Glutamatergic neuron (in vitro differentiated cells): ENCODE measurements at places on chromosomes 4 and X.

- no peak overlapping the region for H3K4me3 ChIP-seq
- H3K27ac ChIP-seq: peak overlapping the region; percentile 2
- H3K4me1 ChIP-seq: peaks cover 8% of the 10 kb centered on the region
- no peak for DNase-seq
- no peaks in the 10 kb centered on the region for H3K36me3 ChIP-seq
- no peaks in the 10 kb centered on the region for H3K27me3 ChIP-seq
Observed at GRCh38 chr4:1841887-1842210, 14.1 kb downstream of the LETM1 start.

- H3K27ac ChIP-seq: no peak overlapping the region
- H3K36me3 ChIP-seq: no peaks in the 10 kb centered on the region
- no peaks in the 10 kb centered on the region for H3K27me3 ChIP-seq
Observed at GRCh38 chr4:137124278-137124932, 407.9 kb downstream of the PCDH18 start.

- no peaks in the 10 kb centered on the region for H3K27me3 ChIP-seq
- DNase-seq: no peak
- H3K36me3 ChIP-seq: peaks cover 5% of the 10 kb centered on the region
- H3K27ac ChIP-seq: no peak overlapping the region
Observed at GRCh38 chr4:86026720-86027119, 333.1 kb downstream of the MAPK10 start.

DNA sequence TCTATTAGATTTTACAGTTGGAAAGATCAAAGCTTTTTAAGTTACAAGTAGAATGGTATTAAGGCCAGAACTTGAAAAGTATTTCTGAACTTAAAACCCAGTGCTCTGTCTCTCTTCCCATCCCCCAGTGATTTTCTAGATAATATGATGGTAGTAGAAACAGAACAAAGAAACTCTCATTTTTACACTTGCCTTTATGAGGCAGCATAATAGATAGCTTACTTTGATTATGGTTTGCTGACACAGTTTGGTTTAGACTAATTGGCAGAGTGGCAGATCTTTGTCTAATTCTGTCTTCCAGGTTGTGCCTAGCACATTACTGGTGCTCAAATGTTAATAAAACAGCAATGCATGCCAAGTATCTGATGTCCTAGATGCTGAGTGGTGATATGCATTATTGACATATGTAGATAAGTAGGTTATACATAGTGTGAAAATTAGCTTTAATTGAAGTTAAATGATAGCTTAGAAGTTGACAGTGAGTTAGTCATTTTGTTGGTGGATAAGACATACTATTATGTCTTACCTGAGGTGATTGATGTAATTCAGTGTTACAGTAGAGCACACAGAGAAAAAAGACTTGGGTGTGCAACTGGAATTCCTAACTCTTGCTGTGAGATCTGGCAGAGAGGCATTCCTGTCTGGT is 4.3 kb upstream of the RAPGEF2 start:
- no peaks in the 10 kb centered on the region for H3K36me3 ChIP-seq
- H3K4me3 ChIP-seq: no peak overlapping the region
- no peak for DNase-seq
- peaks cover 10% of the 10 kb centered on the region for H3K27me3 ChIP-seq

GRCh38 chrX:148713981-148714380 is 213.6 kb downstream of the AFF2 start:
- no peaks in the 10 kb centered on the region for H3K4me1 ChIP-seq
- no peak overlapping the region for H3K27ac ChIP-seq
- DNase-seq: no peak
- H3K4me3 ChIP-seq: no peak overlapping the region
- no peaks in the 10 kb centered on the region for H3K36me3 ChIP-seq
- peaks cover 3% of the 10 kb centered on the region for H3K27me3 ChIP-seq

- H3K4me1 ChIP-seq: no peaks in the 10 kb centered on the region
- H3K36me3 ChIP-seq: no peaks in the 10 kb centered on the region
- no peak for DNase-seq
- no peaks in the 10 kb centered on the region for H3K27me3 ChIP-seq
- no peak overlapping the region for H3K4me3 ChIP-seq
Observed at GRCh38 chr4:17252131-17252530, 259.8 kb downstream of the QDPR start.

DNA sequence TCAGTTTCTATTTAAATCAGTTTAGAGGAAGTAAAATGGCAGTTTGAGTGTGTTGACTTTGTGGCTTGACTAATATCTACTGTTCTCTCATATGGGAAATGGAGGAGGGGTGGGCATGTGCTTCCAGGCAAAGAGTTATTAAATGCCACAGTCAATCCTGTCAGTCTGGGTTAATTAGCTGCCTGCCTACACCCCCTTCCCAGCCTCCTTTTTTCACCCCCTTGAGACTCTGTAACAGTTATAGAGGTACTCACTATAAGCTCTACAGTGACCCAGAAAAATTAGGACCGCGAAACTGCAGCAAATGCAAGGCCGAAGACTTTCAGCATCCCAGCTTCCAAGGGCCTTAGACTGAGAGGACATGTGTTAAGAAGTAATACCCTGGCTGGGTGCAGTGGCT is 165.2 kb downstream of the CORIN start:
- no peak for DNase-seq
- H3K4me1 ChIP-seq: peaks cover 11% of the 10 kb centered on the region
- no peaks in the 10 kb centered on the region for H3K27me3 ChIP-seq
- no peak overlapping the region for H3K4me3 ChIP-seq
- no peak overlapping the region for H3K27ac ChIP-seq

- H3K27ac ChIP-seq: peak overlapping the region; percentile 77
- H3K36me3 ChIP-seq: no peaks in the 10 kb centered on the region
- H3K4me1 ChIP-seq: peaks cover 16% of the 10 kb centered on the region
- no peaks in the 10 kb centered on the region for H3K27me3 ChIP-seq
- no peak for DNase-seq
- no peak overlapping the region for H3K4me3 ChIP-seq
Observed at GRCh38 chr4:113682730-113683537, 78.6 kb downstream of the CAMK2D start.

DNA sequence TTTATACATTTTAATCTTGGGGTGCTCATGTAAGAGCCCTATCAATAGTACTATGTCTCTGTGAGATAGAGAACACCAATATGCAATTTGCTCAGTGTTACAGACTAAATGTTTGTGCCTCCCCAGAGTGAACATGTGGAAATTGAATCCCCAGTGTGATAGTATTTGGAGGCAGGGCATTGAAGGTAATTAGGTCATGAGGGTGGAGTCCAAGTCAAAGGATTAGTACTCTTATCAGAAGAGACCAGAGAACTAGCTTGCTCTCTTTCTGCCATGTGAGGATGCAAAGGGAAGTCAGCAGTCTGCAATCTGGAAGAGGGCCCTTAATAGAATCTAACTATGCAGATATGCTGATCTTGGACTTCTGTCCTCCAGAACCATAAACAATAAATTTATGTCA is 1317.0 kb downstream of the STIM2 start:
- no peak overlapping the region for H3K4me3 ChIP-seq
- DNase-seq: no peak
- H3K36me3 ChIP-seq: no peaks in the 10 kb centered on the region
- no peaks in the 10 kb centered on the region for H3K4me1 ChIP-seq

GRCh38 chr4:85763202-85763601 is 288.3 kb downstream of the ARHGAP24 start:
- no peak overlapping the region for H3K27ac ChIP-seq
- DNase-seq: no peak
- no peaks in the 10 kb centered on the region for H3K36me3 ChIP-seq
- no peaks in the 10 kb centered on the region for H3K27me3 ChIP-seq
- H3K4me3 ChIP-seq: no peak overlapping the region

DNA sequence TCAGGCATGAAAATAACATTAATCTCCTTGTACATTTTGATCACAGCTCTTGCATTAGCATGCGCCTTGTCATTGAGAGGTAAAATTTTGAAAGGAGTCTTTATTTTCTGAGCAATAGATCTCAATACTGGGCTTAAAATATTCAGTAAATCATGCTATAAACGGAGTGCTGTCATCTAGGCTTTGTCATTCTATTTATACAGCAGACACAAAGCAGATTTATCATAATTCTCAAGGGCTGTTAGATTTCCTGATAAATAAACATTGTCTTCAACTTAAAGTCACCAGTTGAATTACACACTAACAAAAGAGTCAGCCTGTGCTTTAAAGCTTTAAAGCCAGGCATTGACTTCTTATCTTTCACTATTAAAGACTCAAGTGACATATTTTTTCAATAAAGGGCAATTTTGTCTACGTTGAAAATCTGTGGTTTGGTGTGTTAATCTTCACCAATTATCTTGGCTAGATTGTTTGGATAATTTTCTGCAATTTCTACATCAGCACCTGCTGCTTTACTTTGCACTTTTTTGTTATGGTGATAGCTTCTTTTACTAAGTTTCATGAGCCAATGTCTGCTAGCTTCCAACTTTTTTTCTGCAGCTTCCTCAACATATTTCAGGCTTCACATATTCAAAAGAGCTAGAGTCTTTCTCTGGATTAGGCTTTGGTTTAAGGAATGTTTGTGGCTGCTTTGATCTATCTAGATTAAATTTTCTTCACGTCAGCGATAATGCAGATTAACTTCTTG is 27.9 kb upstream of the UGT2B4 start:
- no peak overlapping the region for H3K27ac ChIP-seq
- no peaks in the 10 kb centered on the region for H3K36me3 ChIP-seq
- DNase-seq: no peak
- no peak overlapping the region for H3K4me3 ChIP-seq

- H3K27ac ChIP-seq: no peak overlapping the region
- H3K36me3 ChIP-seq: no peaks in the 10 kb centered on the region
- H3K4me3 ChIP-seq: no peak overlapping the region
- peaks cover 2% of the 10 kb centered on the region for H3K27me3 ChIP-seq
Observed at GRCh38 chr4:121479808-121480207, 99.0 kb upstream of the QRFPR start.

DNA sequence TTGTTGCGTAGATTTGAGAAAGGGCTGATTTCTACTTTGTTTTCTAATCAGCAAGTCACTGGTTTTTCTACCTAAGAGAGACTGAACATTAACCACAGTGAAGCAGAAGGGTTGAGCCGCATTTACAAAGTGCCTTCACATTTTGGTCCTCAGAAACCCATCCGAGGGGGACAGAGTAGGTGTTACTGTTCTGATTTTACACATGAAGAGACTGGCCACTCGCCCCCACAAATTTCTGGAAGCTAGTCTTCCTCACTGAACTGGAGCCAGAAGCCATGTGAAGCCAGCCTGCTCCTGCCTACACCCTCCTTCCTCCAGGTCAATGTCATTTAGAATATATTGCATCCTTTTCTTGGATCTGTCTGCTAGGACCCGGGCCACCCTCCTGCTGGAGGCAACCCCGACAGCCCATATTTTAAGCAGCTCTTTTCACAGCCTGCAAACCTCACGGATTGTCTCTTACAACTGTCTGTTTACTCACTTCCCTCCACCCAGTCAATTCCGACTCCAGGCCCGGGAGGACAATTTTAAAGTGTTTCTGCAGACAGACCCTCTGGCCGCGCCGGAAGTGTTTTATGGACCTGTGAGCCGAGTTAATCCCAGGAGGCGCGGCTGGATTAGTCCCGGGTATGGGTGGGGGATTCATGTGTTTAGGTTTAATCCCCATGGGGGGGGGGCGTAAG is 73.2 kb upstream of the BCOR start:
- peaks cover 18% of the 10 kb centered on the region for H3K4me1 ChIP-seq
- peaks cover 6% of the 10 kb centered on the region for H3K27me3 ChIP-seq
- DNase-seq: no peak
- peak overlapping the region; percentile 47 for H3K4me3 ChIP-seq
- H3K27ac ChIP-seq: no peak overlapping the region

- H3K27me3 ChIP-seq: peaks cover 6% of the 10 kb centered on the region
- H3K27ac ChIP-seq: peak overlapping the region; percentile 83
- H3K4me3 ChIP-seq: peak overlapping the region; percentile 59
- no peaks in the 10 kb centered on the region for H3K36me3 ChIP-seq
Observed at GRCh38 chrX:21741364-21741763, 16.6 kb downstream of the SMPX start.

DNA sequence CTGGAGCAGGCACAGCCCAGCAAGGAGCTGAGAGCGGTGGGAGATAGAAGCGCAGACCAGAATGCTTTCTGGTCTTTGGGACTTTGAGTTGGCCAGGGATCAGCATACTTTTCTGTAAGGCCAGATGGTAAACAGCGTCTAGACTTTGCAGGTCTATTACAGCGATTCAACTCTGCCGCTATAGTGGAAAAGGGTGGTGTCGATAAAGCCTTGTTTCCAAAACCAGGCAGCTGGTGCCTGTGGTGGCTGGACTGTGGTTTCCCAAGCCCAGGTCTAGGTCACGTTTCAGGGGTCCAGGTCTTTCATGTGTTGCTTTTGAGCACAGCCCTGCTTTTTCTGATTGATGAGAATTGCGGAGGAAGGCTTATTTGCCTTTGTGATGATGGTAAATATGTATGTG is 40.1 kb downstream of the HTT-AS start:
- H3K4me3 ChIP-seq: no peak overlapping the region
- peaks cover 3% of the 10 kb centered on the region for H3K27me3 ChIP-seq
- H3K27ac ChIP-seq: peak overlapping the region; percentile 73
- H3K36me3 ChIP-seq: no peaks in the 10 kb centered on the region
- H3K4me1 ChIP-seq: peaks cover 27% of the 10 kb centered on the region

DNA sequence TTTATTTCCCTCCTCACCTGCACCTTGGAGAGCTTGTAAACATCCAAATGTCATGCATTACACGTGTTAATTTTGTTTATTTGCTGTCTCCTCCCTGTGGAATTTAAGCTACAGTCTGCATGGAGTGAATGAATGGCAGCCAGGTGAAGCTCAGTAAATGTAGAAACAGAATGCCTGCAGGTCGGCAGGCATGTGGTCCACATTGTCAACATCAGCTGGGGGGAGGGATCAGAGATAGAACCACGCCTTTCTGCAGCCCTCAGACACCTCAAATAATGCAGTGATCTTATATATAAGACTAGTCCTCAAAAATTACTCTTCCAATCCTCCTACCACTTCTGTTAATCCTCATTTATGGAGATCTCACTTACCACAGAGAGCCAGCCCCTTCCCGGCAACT is 131.2 kb upstream of the KIT start:
- no peak overlapping the region for H3K27ac ChIP-seq
- H3K27me3 ChIP-seq: peaks cover 7% of the 10 kb centered on the region
- H3K4me1 ChIP-seq: no peaks in the 10 kb centered on the region
- H3K4me3 ChIP-seq: no peak overlapping the region
- no peaks in the 10 kb centered on the region for H3K36me3 ChIP-seq

DNA sequence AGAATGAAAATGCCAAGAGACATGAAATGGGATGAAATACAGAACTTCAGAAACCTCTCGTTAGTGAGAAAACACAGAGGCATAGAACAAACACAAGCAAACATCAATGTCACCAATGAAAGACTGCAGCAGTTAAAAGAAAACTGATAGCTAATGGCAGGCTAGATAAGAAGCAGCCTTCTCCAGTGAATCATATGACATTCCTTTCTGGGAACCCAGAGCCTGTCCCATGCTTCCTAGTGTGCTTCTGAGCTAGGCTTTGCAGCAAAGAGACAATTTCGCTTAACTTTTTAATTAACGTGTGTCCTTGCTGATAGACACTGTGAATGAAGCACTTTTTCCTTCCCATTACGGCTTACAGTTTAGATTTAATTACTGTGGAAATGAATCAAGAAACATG is 444.6 kb downstream of the IL15 start:
- H3K36me3 ChIP-seq: no peaks in the 10 kb centered on the region
- H3K4me1 ChIP-seq: no peaks in the 10 kb centered on the region
- H3K27me3 ChIP-seq: no peaks in the 10 kb centered on the region
